ENCODE measurements at places on chromosomes 3 and 15.

DNA sequence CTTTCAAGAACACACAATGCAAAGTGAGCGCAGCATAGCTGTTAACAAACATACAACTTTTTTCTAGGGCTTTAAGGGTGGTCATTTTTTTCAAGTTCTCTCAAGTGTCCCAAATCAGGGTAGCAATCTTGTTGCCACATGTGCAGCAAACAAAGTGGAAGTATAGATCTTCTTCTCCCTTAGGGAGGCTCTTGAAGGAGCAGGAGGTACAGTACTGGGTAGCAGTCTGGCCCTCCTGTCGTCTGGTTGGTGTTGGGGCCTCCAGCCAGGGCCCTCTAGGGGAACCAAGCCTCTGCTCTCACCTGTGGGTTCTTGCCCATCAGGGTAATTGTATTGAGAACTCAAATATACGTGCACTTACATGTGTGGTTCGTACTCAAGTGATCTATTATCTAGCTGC lies 25.8 kb downstream of the MKRN2 start:
- no peak for DNase-seq

DNA sequence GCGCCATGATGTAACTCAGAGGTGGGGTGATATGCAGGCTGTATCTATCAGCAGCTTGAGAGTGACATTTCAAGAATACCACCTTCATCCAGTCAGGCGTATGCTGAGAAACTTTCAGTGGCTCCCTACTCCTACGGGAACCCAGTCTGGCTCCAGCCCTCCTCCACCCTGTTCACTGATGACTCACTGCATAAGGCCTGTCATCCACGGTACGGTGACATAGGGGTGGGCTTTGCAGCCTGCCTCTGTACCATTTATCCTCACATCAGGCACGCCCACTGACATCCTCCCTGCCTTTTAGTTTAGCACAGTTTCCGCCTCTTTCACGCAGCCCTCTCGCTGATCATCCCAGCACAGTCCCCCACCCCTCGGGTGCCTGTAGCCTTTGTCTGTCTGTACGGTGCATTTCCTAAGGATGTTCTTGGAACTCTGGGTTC lies 11.7 kb downstream of the PXYLP1 start:
- DNase-seq: peak; percentile 42

DNA sequence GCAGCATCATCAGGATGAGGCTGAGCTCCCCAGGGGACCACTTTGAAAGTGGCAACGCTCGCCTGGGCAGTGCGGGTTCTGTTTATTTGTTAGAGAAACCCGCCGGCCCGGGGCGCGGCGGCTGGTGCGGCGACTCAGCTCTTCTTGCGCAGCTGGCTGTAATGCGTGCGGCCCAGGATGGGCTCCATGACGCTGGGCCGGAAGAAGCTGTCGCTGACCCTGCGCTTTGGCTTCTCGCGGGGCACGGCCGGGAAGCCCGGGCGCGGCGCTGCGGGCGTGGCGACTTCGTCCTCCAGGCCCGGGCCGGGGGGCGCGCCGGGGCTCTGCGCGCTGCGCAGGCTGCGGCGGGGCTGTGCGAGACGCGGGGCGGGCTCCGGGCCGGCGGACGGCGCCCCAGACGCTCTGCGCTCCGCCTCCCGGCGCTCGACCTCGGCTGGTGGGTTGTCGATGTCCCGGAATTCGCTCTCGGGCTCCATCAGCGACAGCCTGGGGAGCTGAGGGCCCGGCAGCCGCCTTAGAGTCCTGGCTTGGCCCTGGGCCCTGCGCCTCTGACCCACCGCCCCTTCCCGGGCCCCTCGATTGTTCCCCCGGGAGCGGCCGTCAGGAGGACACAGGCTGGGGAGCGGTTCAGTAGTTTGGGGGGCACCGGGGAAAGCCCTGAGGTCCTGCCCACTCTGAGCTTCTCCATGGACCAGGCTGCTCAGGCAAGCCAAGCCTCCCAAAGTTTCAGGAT lies 10.3 kb upstream of the KIF7 start:
- DNase-seq: no peak

GRCh38 chr15:43104426-43104825 lies 1.4 kb downstream of the UBR1 start:
- DNase-seq: no peak

- no peak for DNase-seq
Observed at GRCh38 chr3:131329774-131330173, 51.8 kb upstream of the NUDT16 start.

- DNase-seq: no peak
Observed at GRCh38 chr3:156865732-156866131, 39.6 kb downstream of the LEKR1 start.

DNA sequence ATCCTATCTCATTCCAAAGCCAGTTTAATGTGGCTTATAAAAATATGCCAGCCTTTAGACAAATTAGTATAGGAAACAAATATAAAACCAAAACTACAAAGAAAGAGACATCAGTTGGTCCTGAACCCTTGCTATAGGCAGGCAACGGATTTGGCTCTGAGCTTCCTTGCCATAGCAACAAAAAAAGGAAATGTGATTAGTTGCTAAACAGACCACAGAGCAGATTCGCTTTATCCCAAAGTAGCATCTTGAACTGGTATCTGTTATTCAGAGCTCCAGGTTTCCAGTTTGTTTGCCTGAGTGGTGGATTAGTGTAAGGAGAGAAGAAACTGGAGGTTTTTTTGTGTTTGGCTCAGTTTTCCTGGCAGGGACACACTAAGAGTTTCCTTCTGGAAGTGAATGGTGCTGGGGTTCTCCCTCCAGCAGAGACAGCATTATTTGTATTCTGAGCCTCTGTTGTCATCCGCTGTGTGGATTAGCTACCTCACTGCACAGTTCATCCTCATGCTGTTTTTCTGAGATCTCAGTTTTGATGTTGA lies 44.1 kb downstream of the CHST2 start:
- DNase-seq: no peak

- DNase-seq: peak; percentile 77
Observed at GRCh38 chr3:57227204-57227929, at the start of gene APPL1. Gene APPL1, plus strand, starts transcription at chr3:57227729. Its CDS starts 155 bp downstream, at chr3:57227884.

- no peak for DNase-seq
Observed at GRCh38 chr15:88658070-88658965, 19.5 kb downstream of the ISG20 start.

- DNase-seq: no peak
Observed at GRCh38 chr15:68411343-68411675, 20.7 kb downstream of the ITGA11 start.

DNA sequence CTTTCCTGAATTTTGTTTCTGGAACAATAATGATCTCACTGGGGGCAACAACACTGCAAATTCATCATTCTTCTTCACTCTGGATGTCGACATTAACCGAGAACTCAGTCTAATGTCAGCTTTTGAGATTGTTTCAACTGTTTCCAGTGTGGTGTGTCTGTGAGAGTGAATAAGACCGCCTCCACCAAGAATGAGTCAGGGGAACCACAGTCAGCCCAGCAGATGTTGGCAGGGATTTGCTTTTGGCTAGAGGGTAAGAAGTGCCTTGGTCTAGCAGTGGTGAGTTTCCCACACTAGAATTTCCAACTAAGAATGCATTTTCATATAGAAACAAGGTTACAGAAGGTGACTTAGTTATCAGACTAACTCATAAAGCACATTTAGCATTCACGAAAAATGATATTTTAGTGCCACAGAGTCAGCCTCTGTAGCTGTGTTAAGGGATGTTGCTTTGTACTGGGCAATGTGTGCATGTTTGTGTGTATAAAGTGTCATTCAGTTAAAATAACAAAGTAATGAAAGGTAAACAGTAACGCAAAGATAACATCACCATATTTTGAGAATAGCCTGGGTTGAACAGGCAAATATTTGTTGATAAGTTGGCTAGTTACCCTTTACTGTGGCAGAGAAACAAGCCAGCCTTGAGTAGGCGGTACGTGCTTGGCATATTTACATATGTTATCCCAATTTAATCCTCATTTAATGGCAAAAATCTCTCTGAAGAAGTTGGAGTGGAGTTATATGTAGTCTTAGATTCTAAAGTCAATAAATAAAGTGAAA lies 33.8 kb downstream of the DRD3 start:
- DNase-seq: no peak

DNA sequence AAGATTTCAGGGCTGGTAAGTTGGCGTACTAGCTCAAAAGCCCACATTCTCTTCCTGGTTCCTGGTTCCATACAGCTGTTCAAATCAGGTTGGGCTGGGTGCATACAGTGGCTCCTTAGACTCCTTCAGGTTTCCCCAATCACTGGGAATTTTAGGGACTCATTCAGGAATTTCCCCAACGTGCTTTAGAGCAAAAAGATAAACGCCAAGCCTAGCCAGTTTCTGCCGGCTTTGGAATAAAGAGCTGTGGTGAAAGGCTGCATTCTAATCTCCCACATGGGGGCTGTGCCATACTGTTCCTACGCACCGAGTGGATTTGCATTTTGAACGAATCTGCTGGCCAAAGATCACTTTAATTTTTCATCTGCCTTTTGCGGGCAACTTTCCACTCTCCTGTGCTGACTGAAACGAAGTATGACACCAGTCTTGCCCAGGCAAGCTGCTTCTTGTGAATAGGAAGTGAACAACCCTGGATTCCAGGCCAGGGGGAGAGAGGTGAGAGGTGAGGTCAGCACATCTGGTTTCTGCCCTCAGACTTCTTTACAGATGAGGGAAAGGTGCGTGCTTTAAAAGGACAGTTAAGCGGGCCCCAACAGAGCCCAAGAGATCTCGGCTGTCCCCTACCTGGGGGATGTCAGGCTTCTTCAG lies 184.2 kb upstream of the PDZRN3 start:
- DNase-seq: no peak

DNA sequence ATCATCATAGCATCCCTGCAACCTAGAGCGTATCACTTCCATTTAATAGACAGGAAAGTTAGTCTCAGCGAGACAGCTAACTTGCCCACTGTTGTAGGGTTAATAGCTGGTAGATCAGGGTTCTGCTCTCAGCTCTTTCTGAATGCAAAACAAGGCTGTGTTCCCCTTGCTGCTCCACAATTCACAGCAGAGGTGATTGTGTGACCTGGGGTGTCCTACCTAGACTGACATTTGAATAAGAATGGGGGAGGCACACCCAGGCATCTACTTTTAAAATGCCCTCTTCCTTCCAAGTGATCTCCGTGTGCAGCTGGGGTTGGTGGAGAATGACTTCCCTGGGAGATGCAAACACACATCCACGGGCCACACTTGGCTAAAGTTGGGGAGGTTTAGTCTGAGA lies 43.0 kb upstream of the CACNA2D3 start:
- no peak for DNase-seq

GRCh38 chr3:77234004-77234403 lies 194.1 kb downstream of the ROBO2 start:
- DNase-seq: no peak

GRCh38 chr15:81923561-81924350 lies 122.1 kb downstream of the MEX3B start:
- no peak for DNase-seq

DNA sequence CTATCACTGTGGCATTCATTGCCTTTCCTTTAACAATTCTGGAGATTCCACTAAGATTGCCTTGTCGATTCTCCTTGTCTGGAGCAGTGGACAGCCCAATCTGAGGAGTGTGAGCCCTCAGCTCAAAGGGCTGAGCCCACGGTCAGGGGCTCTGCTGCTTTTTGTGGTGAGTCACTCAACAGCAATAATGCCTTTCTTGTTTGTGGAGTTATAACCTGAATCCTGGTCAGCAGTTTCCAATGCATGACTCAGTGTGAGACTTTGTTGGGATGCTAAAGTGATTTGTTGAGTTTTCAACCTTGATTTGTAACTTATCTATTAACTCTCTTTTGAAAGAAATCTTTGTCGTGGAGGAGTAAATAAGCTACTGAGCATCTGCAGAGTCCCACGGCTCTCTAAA lies 183.5 kb downstream of the TJP1 start:
- DNase-seq: no peak

- no peak for DNase-seq
Observed at GRCh38 chr3:84961521-84962255, 2.9 kb downstream of the CADM2 start.

- DNase-seq: no peak
Observed at GRCh38 chr3:193011958-193012357, 94.3 kb upstream of the MB21D2 start.

GRCh38 chr15:62749036-62749815 lies 293.3 kb upstream of the TPM1 start:
- no peak for DNase-seq

GRCh38 chr15:59587085-59587826 lies 24.3 kb upstream of the GCNT3 start:
- DNase-seq: no peak

DNA sequence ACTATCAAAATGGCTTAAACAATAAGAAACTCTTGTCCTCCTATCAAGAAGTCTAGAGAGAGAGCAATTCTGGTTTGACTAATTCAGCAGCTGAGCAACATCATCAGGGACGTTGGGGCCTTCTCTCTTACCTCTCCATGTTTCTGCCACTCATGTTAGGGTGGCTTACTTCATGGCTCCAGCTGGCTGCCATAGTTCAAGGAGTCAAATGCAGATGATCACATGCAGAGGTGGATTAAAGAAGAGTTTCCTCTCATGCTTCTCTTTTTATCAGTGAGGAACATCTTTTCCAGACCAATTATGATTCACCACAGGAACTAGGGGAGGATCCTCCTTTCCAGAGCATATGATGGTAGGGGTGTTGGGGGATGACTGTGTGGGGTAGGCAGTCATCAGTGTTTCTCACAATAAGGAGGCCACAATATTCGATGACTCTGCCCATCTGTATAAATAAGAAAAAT lies 45.5 kb downstream of the NEK11 start:
- no peak for DNase-seq

DNA sequence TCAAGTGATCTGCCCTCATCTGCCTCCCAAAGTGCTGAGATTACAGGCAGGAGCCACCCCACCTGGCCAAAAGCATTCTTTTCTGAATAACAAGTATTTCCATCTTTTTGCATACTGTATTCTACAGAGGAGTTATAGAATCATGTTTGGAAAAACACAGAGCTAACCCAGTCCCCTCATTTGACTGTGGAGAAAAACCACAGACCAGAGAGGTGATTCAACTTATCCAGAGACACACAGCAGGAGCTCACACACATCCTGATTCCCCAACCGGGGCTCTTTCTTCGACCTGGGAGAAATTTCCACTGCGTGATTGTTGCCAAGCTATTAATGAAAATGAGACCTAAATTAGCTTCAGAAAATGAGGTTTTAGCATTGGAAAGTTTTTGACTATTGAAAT lies 176.1 kb upstream of the TLE3 start:
- no peak for DNase-seq

GRCh38 chr15:33278816-33279612 lies 31.8 kb upstream of the RYR3 start:
- DNase-seq: no peak

- no peak for DNase-seq
Observed at GRCh38 chr3:22960105-22960984, 242.8 kb upstream of the UBE2E2 start.

DNA sequence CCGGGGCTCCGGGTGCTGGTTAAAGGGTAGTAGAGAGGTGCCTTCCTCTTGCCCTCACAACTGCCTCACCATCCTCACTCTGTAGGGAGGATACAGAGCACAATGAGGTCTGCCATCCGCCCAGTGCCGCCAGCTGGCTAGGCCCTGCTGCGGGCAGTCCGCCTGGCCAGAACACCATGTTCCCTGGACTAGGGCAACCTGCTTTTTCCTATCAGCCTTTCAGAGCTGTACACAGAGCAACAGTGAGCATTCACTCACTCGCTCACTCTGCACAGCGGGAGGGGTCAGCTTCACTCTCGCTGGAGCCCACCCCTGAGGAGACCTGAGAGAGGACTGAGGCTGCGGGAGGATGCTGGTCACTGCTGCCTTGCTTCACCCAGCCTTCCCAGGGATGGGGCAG lies 218.7 kb upstream of the CHRNA7 start:
- no peak for DNase-seq

All from stimulated activated CD4-positive, alpha-beta T cell treated with anti-CD3 and anti-CD28 coated beads, Interleukin-1b, Interleukin-23, amount 100 ng/mL, for 24 hours (primary cell).